Smooth muscle cell of the coronary artery (primary cell): ENCODE measurements at places on chromosomes 16 and 17. TPM values are rescaled to one million over a fixed set of nuclear protein-coding genes. Genes with fewer than 3 reads are reported as not detected.

The UNC45B gene
- total RNA-seq: not detected in 2 replicates

The PPY gene
- not detected in 2 replicates for total RNA-seq

The KRTAP16-1 gene
- not detected in 2 replicates for total RNA-seq

The MYLK3 gene
- 0.15 and 0.23 TPM in 2 replicates for total RNA-seq

The TERB1 gene
- total RNA-seq: 0.08 TPM in 1 of 2 replicates, not detected in the other

The MT1E gene
- 147 and 148 TPM in 2 replicates for total RNA-seq

The NME2 gene
- total RNA-seq: 825 and 834 TPM in 2 replicates

The TMEM92 gene
- total RNA-seq: 0.12 and 0.15 TPM in 2 replicates

The KRTAP9-4 gene
- total RNA-seq: not detected in 2 replicates

The ZSCAN10 gene
- total RNA-seq: not detected in 2 replicates

The CNTNAP4 gene
- not detected in 2 replicates for total RNA-seq

The RPUSD1 gene
- 10.1 and 16.2 TPM in 2 replicates for total RNA-seq

The INCA1 gene
- 0.30 and 1.1 TPM in 2 replicates for total RNA-seq

The BFAR gene
- total RNA-seq: 30.4 and 47.4 TPM in 2 replicates

The TP53TG3F gene
- total RNA-seq: not detected in 2 replicates

The KCTD11 gene
- 4.9 and 10.4 TPM in 2 replicates for total RNA-seq

The IL17C gene
- total RNA-seq: 0.15 TPM in 1 of 2 replicates, not detected in the other

The CMTM1 gene
- 1.9 and 2.1 TPM in 2 replicates for total RNA-seq

The ADAD2 gene
- total RNA-seq: not detected in 2 replicates

The IGF2BP1 gene
- total RNA-seq: 0.12 and 0.15 TPM in 2 replicates

The FADS6 gene
- total RNA-seq: not detected in 2 replicates

The OTOP3 gene
- not detected in 2 replicates for total RNA-seq

The KCTD19 gene
- not detected in 2 replicates for total RNA-seq

The CACNG5 gene
- total RNA-seq: not detected in 2 replicates

The ITFG1 gene
- 31.2 and 45.6 TPM in 2 replicates for total RNA-seq
